Fibroblast of lung (primary cell): ENCODE measurements at places on chromosomes 1 and 21.
A peak's percentile ranks its signal among the peaks of the same experiment; 100 is the strongest.

DNA sequence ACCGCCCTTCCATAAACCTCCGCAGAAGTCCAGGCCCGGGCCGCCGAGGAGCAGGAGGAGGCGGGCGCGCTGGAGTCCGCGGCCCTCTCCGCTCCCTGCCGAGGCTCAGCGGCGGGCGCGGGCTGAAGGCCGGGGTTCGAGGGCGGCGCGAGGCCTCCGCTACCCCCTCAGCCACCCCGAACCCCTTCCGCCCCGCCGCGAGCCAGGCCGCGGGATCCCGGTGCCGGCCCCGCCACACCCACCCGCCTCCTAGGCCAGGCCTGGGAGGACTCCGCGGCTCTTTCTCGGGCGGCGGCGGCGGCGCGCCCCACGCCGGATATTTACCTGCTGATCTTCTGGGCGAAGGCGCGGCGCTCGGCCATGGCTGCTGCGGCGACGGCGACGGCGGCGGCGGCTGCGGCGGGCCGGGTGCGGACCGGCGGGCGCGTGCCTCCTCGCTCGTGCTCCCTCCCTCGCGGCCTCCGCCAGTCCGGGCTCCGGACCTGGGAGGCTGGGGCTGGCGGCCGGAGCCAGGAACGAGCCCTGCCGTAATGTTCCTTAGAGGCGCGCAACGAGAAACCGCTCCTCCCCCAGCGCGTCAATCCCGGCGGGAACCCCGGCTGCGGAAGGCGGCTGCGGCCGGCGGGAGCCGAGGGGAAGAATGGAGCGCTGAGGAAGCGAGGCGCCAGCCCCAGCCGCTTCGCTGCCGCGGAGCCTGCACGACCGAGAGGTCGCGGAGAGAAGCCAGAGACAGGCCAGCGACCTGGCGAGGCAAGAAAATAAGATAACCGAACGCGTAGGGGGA lies at the start of gene DOCK7:
DOCK7 (minus strand) TSS at position 484 of the 784 bp plus-strand sequence; CDS start at position 362, 122 bp downstream.
- peak; percentile 82 for DNase-seq

DNA sequence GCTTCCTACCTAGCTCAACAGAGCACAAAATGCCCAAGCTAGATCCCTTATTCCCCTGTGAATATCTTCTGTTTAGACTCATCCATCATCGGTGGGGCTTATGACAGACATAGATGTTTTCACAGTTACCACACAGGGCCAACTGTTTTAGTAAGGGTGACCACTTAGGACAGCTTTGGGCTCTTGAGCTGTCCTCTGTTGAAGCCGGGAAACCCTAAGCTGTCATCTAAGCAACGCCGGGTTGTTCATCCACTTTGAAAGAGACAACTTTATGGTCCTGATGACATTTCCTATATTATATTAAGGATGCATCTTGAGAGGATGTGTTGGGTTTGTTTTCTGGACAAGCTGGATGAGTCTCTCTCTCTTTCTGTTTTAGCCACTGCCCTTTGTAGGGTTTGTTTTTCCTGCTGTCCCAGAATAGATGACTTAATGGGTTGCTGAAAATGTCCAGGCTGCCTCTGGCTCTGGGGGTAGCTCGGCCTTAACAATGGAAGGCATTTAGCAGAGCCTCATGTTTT lies 110.5 kb upstream of the UBE2U start:
- no peak for DNase-seq

DNA sequence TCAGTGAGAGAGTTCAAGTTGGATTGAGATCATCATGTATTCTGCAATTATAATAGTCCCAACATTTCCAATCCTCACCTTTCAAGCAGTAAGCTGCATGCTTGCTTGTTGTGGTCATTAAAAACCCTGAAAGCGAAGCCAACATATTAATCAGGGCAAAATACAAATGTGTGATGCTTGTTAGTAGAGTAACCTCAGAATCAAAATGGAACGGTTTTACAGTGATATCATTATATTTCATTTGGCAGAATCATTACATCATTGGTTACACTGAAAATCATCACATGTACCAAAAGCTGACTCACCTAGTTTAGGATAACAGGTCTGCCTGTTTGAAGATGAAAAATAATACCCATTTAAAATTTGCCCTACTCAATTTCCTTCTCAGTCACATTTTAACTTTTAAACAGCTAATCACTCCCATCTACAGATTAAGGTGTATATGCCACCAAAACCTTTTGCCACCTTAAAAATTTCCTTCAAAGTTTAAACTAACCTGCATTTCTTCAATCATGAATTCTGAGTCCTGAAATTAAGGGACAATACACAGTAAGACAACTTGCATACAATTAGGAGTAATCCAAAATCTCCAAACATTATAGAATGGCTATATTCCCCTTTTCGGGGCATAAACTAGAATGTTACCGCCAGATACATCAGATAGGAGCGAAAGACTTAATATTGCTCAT lies 3.5 kb downstream of the GAS5 start:
- DNase-seq = no peak

DNA sequence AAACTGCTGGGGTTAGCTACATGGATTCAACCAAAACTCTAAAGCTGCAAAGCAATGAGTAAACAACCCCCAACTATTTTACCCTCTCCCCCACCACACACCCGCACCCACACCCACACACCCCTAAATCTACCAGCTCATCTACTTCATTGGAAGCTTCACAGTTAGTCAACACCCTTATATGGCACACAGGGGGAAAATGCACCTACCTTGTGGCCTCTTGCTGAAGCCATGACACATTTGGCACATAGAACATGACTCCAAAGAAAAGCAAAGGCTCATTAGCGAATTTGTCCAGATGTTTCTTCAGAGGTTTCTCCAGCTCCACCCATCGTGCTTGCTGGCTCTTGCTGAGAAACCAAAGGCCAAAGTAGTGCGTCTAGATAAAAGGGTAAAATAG lies 99.8 kb downstream of the PTPN14 start:
- no peak for DNase-seq

DNA sequence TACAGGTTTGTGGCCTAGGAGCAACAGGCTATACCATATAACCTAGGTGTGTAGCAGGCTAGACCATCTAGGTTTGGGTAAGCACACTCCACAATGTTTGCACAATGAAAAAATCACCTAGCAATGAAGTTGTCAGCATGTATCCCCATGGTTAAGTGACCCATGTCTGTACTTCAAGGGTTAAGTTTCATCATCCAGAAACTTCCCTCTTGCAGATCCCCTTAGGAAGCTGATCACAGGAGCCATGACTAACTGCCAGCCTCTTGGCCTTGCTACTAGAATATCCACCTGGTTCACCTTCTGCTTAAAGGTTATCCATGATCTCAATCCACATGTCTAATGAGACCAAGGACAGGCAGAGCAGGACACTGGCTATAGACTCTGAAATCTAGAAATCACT lies 3.5 kb upstream of the UBXN10 start:
- no peak for DNase-seq

- DNase-seq = no peak
Observed at GRCh38 chr1:184366997-184367396, 19.8 kb upstream of the C1orf21 start.

DNA sequence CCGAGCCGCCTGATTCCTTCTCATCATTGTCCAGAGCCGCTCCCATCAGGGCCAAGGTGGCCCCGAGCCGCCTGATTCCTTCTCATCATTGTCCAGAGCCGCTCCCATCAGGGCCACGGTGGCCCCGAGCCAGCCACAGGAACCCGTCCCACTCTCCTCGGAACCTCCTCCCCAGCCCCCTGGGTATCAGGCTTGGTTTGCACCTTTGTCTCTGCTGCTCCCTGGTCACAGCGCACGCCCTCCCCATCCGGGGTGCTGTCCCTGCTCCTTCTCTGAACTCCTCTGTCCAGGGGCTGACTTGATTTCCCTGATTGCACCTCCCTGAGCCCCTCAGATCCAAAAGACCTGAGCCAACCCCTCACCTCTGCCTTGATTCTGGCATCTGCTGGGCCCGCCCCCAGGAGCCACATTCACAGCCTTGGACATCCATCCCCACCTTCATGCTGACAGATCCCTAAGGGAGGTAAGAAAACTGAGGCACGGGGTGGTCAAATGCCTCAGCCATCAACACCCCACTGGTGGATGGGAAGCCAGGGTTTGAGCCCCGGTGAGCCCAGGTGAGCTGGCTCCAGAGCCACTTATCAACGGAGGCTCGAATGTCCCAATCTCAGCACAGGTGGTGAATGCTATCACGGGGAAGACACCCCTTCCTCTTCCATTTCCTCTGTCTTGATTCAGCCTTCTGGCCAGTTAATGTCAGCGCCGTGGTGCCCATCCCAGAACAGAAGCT lies 25.6 kb upstream of the COL18A1 start:
- DNase-seq = no peak

- no peak for DNase-seq
Observed at GRCh38 chr1:107491582-107491981, 350.7 kb downstream of the NTNG1 start.

DNA sequence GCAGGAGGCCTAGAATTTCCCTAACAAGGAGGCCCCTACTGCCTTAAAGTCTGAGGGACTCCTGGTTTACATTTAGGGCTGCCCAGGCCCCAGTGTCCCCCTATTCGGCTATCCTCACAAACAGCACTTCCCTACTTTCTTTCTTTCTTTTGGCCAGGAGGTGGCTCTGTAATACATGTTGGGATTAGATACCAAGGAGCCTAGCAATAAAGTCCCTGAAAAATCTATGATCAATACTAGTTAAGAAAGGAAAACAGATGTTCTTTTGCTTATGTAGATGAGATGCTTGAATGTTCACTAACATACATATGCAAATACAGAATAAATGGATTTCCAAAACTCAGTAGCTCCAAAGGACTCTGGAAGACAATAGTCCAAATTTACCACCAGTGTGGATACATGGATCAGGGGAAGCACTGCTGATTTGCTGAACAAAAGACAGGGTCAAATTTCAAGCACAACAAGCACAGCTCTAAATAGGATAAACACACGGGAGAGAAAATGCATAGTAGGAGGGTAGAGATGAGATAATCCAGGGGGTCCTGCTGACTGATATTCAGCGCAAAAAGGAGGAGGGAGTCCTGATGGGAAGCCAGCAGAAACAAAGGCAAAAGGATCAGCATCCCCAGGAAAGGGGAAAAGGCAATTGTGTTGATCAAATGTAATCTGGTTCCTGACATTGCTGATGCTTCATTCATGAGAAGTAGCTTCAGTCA lies 240.0 kb downstream of the NUF2 start:
- peak; percentile 9 for DNase-seq

GRCh38 chr1:103265551-103265950 lies 157.2 kb upstream of the COL11A1 start:
- DNase-seq = no peak

GRCh38 chr1:85991261-85991660 lies 165.3 kb downstream of the COL24A1 start:
- no peak for DNase-seq

- DNase-seq = peak; percentile 46
Observed at GRCh38 chr1:27605796-27606707, 2.1 kb upstream of the AHDC1 start.

DNA sequence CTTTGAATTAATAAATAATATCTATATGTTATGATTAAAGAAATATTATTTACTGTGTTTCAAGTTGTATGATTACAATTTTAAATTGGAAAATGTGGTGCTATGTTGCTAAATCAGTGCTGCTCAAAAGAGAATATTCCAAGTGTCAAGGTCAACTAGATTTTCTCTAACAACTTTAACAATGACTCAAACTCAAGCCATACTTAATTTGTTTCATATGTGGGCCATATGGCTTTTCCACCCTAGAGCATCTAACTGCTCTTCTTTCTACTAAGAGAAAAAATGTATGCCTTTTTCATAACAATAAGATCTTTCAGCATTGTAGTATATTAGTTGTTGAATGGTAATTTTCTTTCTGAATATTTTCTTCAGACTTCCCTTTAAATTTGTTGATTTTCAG lies 8.3 kb upstream of the SYT14 start:
- DNase-seq = peak; percentile 39

DNA sequence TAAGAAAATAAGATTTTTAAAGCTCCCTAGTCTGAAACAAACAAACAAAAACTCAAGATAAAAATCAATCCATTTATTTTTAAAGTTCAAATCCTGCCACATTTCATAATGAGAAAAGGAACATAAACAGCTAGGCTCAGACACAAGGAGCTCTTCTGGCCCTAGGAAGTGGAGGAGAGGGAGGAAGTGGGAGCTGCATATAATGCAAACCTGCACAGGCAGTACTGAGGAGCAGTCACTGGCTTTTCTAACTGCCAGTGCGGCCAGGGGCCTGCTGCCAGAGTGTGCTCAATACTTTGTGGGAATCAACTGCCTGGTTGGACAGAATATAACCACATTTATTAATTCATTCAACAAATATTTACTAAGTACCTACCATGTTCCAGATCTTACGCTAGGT lies 139.8 kb upstream of the SPATA6 start:
- DNase-seq = no peak

DNA sequence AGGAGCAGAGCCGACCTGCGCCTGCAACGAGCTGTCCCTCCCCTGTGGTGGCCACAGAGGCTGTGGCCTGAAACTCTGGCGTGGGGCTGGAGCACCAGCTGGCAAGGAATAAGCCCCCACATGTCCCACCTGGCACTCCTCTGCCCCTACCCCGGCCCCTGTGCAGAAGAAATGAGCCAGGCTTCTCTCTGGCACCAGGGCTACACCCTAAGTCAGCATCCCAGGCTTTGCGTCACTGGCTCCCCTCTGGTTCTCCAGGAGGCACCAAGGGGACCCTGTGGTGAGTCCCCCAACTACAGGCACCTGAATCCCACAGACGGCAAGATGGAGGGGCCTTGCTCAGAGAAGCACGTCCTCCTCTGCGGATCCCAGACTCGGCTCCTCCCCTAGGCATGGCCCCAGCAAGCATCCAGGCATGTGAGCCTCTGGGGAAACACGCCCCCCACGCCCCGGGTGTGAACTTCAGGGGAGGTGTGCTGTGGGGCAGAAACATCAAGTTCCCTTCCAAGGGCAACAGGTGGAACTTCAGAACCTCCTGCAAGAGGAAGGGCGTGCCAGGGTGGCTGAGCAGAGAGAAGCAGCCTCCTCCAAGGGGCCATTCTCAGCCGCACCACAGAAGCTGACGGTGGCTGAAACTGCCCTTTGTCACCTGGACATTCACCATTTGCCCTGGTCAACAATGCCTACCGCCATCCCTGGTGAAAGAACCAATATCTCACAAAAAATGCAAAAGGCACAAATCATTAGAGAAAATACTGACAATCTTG lies 2.9 kb downstream of the KRTAP10-7 start:
- no peak for DNase-seq

DNA sequence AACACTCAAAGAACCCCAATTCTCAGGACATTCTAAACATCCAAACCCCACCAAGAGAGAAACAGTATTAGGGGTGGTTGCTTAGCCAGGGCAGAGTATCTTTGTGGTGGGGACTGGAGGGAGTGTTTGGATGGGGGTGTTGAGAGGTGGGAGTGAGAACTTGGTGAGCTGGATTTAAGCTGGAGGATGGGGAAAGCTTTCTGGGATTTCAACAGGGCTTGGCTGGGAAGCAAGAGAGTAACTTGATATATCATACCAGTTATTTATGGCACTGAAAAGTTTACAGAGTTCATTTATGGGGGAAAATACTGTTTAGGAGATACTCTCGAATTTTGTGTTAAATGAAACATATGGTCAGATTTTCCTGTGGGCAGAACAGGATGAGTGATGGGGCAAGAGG lies 6.8 kb upstream of the CNIH3 start:
- no peak for DNase-seq
